Stimulated activated CD8-positive, alpha-beta memory T cell treated with anti-CD3 and anti-CD28 coated beads, Interleukin-4, amount 100 ng/mL, for 1 hour (primary cell): ENCODE measurements at places on chromosomes 4 and X.

DNA sequence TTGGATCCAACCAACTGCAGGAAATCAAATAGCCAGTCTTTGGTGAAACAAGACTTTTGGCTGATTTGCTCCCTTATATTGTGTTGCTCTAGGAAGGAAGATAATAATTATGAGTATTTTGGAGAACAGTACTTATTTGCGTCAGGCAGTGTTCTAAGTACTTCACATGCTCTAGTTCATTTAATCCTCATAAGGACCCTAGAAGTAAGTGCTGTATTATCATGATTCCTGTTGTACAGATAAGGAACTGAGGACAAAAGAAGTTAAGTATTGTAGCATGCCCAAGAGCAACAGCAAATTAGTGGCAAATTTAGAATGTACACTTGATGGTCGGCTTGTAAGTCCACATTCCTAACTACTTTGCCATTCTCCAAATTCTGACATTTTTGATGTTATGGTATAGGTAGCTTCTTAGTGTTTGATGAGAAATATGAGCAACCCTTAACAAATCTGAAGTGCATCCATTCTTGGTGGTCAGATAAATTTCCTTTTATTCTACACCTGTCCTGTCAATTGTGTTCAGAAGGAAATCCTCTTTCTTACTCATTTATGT lies 72.0 kb downstream of the SPRY1 start:
- DNase-seq, result no peak

DNA sequence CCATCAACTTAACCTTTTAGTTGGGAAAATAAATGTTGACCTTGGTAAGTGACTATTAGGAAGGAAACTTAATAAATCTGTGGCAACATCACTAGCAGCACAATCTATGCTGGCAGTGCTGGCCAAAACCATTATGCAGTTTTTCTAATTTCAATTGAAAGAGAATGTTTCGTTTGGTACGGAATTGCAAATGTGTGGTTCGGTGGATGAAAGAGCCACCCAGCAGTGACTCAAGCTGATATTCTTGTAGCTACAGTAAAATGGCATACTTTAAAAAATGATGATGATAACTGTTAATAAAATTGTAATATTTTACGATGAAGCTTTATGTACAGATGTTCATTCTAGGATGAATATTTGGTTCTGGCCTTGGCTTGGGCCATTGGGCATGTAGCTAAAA lies 40.7 kb upstream of the AP1S2 start:
- no peak for DNase-seq

- DNase-seq, result no peak
Measured at GRCh38 chrX:52874661-52875060, 6.8 kb upstream of the XAGE3 start.

DNA sequence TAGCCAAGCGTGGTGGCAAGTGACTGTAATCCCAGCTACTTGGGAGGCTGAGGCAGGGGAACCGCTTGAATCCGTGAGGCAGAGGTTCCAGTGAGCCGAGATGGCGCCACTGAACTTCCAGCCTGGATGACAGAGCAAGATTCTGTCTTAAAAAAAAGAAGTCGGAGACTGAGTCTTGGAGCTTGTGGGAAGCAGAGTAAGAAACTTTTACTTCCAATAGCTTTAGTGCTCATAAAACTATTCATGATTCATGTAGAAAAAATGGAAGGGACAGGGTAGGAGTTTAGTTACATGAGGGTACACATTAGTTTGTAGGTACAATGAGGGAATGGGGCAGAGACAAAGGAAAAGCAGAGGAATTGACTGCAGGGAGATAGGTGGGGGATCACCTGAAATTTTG lies 19.3 kb downstream of the RAP2C start:
- no peak for DNase-seq

DNA sequence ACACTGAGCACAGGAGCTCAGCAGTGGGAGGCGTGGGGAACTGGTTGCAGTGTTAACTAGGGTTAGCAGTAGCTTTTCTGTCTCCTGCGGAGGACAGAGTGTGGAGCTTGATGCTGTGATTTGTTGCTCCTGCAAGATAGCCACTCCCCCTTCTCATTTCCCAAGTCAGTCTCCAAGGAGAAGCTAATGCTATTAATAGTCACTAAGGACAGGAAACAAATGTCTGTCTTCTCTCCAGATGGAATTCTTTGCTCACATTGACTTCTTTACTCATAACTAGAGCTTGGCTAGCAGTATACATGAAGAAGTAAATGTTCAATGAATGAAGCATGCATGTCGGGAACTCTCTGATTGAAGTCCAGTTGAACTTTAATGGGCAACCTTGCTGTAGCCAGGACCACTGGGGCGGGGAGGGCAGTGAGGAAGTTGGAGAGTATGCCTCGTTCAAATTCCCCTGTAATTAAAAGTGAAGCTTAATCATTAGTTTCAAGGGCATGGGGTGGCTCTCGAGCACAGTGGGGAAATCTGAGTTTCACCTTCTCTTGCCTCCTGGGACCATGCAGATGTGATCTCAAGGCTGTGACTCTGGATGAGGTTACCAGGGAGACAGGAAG lies 156.6 kb upstream of the SCML1 start:
- no peak for DNase-seq

- no peak for DNase-seq
Measured at GRCh38 chr4:5755161-5755560, 44.2 kb downstream of the EVC start.

DNA sequence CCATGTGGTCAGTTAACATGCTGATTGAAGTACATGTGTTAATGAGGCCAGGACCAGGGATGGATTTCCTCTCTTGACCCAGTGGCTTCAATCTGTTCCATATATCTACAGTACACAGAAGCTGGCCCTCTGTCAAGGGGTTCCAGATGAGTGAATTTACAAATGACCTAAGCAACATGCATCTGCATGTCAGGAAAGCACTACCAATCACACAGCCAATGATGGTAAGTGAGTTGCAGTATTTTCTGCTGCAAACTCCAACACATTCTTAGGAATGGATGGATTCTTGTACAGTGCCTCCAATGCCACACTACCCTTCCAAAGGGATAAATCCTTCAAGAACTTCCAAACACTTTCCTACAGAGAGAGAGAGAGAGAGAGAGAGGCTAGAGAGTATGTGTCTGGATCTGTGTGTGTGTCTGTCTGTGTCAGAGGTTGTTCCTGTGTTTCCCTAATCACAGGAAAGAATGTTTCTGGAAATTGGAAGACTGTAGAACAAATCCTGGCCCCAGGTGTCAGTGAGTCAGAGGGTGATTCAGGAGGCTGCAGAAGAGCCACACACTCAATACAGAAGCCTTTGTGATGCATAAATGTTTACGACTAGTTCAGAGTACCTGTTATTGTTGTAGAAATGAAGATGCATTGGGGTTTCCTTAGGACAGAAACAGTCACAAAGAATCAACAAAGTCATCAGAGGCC lies 107.5 kb downstream of the GUCY2F start:
- no peak for DNase-seq

GRCh38 chr4:148075438-148075837 lies 343.6 kb downstream of the ARHGAP10 start:
- DNase-seq, result no peak

DNA sequence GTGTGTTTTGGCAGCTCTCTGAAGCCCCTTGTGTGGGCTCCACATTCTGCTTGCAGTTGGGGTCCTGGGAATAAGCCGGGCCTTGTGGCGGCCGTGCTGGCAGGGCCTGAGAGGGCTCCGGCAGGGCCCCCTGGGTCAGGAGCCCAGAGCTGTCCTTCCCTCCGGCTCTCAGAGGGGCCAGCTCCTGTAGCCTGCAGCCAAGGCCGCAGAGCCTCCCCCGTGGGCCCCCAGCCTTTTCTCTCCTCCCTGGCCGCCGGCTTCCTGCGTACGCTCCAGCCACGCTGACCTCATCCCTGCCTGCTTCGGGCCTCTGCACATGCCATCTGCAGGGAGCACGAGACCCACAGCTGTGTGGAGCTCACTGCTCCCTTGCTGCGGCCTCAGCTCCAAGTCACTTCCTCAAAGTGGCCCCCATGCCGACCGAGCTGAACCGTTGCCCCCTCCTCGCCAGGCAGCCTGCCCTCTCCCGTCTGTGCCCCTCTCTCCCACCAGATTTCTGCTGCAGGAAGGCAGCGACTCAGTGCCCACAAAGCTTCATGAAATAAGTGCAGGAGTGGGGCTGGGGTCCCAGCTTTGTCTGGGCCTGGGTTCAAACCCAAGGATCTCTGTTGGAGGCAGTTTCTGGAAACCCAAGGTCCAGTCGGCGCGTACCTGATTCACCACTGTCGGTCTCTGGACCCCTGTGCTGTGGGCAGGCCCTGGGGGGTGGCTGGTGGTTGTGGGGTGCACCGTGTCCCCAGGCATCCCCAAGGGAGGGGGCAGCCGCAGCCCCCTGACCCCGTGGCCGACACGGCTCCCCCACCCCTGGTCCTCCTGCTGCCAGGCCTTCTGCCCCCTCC lies 57.1 kb upstream of the NKX1-1 start:
- DNase-seq, result no peak

DNA sequence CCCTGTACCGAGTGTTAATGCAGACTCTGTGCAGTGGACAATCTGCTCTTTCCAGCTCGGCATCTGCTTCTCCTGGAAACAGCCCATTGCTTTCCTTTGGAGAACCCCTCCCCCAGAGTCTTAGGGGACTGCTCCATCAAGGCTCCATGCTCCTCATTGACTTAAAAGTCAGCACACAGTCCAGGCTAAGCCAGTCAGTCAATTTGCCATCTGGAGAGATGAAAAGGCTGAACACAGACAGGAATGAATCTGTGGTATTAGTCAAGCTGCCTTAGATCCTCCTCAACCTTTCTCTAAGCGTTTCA lies 20.3 kb downstream of the ATP8A1 start:
- DNase-seq, result no peak

GRCh38 chr4:39046249-39046648 lies 14.0 kb upstream of the TMEM156 start:
- no peak for DNase-seq

DNA sequence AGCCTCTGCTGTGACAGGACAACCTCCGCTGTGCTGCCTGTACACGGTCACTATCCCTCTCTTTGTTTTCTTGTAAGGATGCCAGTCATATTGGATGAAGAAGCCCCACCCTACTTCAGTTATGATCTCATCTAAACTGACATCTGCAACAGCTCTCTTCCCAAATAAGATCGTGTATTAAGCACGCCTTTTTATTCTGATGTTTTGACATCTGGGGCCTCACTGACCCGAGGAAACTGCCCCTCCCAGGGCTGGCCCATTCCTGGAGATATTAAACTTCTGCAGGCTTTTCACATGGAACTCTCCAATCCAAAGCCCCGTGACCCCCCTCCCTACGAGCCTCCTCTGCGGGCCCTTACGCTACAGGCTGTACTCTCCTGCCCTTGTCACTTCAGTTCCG lies 232.0 kb downstream of the ARHGAP10 start:
- DNase-seq, result no peak

DNA sequence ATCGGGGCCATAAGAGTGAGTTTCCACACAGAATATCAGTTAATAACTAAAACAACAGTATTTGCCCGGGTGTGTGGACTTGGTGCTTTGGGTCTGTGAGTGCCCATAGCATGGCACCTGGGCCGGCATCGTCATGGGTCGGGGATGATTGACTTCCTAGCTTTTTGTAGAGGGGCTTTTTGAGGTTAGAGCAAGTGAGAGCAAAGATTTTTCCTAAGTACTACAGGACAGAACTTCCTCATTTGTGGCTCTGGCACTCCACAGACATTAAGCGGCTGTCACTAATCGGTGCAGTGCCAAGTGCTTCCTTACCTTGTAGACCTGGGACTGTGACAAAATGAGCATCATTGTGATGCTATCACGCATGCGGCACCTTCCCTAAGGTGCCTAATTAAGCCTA lies 81.0 kb downstream of the SHROOM2 start:
- DNase-seq, result no peak

DNA sequence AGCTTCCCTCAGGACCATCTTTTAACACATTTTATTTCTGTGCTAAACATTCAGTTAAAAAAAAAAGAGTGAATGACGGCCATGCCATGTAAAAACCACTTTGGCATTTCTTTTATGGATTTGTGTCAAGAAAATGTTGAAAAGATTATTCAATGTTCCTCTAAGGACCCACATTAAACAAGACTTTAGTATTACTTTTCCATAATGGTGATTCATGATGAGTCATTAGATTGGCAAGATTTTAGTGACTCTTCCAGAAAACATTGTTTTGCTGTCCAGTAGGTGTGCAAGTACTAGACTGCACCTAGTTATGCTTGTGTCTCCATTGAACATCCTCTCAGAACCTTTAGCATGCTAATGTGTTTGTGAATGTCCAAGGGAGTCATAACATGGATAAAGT lies 748.6 kb downstream of the STPG2 start:
- DNase-seq, result no peak

GRCh38 chr4:139028191-139028661 lies 12.6 kb downstream of the NOCT start:
- DNase-seq, result no peak

- no peak for DNase-seq
Measured at GRCh38 chr4:40301603-40302002, 33.5 kb upstream of the CHRNA9 start.

DNA sequence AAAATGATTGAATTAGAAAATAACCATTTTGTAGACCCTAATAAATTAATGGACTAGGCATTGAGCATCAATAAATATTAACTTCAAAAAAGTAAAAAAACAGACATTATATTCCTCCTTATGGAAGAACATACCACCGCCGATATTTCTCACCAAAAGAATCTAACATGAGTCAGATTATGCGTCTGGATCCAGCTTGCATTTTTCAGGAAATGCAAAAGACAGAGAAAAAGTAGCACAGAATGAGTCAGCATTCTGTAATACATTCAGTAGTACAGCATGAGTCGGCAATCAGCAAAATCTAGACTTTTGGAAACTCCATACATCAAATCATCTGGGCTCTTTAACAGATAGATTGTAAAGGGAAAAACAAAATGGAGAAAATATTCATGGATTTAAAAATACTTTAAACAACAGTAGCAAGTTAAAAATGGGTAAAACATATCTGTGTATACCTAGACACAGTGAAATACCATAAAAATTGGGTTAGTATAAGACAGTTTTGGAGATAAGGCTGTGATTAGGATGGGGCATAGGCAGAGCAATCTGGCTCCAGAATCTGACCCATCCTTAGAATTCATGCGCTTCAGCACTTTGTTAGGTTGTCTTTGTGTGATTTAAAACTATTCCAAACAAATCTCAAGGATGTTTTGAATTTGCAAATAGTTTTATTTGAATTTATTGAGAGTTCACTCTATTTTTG lies 633.0 kb upstream of the FAM241A start:
- DNase-seq, result no peak

GRCh38 chr4:12679217-12679616 lies 804.9 kb downstream of the RAB28 start:
- DNase-seq, result no peak

DNA sequence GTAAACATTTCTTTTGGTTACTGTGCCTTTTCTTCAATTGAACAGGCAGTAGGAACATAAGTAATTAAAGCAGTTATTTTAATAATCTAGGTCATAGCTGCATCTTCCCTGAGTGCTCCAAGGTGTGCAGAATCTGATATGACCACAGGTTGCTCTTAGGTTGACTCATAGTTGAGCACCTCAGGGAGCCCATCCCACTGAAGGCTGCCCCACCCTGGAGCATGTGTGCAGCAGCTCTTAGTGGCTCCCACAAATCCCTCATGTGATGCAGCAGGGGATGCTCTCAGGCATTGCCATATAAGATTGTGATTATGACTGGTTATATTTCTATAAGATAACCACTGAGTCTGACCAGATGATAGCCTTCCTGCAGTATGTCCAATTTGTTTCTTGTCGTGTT lies 72.3 kb downstream of the ZNF518B start:
- no peak for DNase-seq
